ENCODE measurements at places on chromosomes 4 and X.

DNA sequence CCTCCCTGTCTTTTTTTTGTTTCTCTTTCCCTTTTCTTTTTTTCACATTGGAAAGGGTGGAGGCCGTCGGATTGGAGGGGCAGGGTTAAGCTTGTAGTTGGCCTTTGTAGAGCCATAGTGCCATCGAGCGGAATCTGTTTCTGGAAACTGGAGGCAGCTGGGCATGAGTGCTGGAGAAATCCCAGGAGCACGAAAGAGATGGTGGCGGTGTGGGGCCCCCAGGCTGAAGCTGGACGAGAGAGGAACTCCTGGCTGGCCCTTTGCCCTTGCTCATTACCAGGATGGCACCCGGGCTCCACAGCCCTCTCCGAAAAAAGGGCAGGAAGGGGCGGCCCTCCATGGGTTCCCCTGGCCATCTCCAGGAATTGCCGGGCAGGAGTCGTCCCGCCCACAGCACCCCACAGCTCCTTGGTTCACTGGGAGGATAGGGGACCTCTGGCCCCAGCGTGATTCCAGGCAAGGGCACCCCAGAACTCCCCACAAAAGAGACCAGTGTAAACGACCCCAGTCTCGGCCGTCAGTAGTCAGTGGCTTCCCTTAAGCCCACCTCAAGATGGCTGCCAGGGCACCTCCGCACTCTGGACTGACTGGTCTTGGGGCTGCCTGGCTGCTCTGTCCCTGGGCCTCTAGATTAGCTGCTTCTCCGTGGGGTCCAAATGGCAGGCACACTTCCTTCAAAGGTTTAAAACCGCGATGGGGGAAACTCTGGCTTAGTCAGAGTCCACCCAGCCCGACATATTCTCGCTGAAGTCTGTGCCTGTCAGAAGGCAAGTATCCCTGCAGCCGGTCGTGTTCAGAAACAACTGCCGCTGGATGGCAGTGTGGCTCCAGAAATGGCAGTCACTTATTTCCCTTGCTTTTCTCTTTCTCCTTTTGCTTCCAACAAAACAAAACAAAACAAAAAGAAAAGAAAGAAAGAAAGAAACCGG is 74.1 kb downstream of the NBDY start:
- no peak for DNase-seq

DNA sequence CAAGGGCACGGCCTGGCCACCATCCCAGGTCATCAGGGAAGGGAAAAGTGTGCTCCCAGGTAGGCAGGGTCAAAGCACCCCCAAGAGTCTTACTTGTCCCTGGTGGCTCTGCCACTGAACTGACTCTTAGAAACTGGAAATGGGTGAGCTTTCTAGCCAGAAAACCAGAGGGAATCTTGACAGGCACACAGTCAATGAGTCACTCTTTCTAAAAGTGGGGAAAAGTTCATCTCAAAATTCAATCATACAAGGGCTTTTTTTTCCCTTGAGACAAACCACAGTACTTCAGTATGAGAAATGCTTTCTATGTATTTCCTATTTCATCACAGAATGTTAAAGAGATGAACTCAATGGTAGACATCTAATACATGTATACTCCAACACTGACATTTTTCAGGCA is 12.5 kb downstream of the HPF1 start:
- no peak for DNase-seq

DNA sequence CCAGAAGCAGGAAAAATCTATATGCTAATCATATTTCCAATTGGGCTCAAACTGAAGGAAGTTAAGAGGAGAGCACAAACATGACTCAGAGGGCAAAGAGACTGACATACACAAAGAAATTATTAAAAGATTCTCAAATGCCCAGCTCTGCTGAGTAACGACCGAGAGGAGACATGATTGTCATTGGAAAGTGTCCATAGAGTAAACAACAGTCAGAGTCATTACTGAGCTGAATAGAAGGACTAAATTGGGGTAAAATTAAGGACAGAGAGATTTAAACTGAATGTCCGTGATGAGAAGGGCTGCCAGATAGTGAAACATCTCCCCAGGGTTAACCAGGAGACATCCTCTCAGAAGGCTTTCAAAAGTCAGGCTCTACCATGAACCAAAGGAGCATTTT is 111.2 kb upstream of the GALNT7 start:
- no peak for DNase-seq

DNA sequence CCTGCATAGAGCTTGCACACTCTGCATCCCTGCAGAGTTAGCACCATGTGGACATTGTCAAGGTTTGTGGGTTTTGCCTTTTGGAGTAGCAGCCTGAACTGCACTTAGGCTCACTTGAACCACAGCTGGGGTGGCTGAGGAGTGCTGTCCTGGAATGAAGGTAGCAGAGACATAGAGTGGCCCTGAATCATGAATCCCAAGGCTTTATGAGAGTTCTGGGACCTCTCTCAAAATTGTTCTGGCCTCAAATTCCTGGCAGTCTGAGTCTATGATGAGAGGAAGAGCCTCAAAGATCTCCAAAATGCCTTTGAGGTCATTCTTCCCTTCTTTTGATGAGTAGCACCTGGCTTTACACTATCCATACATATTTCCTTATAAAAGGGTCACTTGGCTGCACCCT is 37.1 kb upstream of the ADH1C start:
- DNase-seq: no peak

DNA sequence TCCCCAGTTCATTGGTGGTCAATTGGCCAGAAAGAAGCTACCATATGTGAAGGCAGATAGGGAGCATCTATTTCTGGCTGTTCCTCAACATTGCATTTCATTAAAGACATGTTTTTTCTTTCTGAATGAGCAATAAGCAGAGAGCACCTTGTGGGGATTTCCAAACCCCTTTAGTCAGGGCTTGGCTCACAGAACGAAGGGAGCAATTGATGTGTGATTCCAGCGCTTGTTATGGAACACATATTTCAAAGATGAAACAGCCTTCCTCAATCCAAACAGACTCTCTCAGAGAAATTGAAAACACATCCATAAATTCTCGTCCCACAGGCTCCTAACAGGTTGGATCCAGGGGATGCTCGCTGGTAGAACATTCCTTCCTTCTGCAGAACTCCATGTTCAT is 84.1 kb downstream of the CLCN4 start:
- DNase-seq: no peak

- no peak for DNase-seq
These were observed 687.1 kb upstream of the MAGEB2 start for GRCh38 chrX:29528281-29528680.

- no peak for DNase-seq
These were observed 13.0 kb upstream of the SLC10A4 start for GRCh38 chr4:48470137-48470536.

GRCh38 chrX:30948626-30949025 is 59.6 kb upstream of the TAB3 start:
- no peak for DNase-seq

DNA sequence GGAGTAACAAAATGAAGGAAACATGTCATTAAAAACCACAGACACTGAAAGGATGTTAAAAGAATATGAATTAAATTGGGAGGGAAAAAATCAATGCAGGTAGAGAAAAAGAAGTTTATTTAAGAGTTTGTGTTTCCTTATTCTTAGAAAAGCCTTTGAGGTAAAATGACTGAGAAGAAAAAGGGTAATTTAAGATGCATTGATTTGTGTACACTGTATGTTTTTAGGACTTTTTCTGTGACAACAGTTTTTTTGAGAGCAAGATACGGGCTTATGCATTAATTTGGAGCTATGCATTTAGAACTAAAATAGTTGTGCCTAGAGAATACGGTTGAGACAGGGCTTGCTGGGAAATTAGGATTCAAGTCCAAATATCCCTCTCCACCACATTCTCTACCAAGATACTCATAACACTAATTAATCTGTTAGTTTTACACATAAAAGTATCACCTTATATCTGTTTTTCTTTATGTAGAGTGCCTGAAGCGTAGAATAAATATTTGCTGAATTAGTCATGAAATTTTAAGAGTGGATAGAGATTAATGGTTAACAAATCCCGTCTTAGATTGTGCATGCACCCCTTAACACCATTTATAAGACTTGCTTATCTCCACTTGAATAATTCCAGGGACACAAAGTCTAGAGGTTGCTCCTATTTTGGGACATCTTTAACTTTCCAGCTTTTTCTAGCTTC is 232.5 kb downstream of the PCDH7 start:
- no peak for DNase-seq

DNA sequence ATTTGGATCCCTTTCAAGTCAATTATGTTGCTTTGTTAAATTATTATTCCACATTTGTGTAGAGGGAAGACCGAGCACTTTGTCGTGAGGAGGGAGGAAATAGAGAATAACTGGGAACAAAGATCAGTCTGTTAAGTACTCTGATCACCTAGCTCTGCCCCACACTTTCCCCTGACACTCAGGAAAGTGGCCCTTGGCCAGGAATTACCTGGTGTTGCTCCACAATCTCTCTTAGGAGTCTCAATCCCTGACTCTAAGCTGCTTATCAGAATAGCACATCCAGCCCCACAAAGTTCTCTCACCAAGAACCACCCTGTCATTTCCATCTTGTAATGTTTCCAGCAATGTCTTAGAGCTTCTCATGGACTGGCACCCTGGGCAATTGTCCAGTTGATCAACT is 83.8 kb upstream of the BMPR1B start:
- no peak for DNase-seq

GRCh38 chrX:36986231-36986630 is 21.9 kb upstream of the FAM47C start:
- DNase-seq: no peak

- DNase-seq: no peak
These were observed 49.5 kb downstream of the SLIT2 start for GRCh38 chr4:20301161-20301560.

GRCh38 chr4:24644983-24645764 is 60.8 kb upstream of the DHX15 start:
- no peak for DNase-seq

DNA sequence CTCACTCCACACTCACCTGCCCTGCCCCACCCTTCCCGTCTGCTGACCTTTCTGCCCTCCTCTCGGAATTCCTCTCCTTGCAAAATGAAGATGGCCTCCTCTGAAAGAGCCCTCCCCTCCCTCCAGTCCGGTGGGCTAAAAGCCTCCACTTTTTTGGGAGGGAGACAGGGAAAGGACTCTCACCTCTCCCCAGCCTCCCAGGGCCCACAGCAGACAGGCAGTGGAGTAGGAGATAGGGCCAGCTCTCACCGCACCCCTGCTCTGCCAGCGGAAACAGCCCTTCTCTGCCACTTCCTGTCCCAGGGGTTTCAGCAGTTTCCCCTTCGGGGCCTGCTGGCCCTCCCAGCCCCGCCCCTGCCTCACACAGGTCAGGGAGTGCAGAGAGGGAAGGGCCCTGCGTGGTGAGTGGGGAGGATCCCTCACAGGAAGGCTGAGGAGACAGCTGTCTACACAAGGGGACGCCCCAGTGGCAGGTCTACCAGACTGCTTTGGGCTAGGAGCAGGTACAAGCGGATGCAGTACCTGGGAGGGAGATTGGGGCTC is 18.2 kb downstream of the ELF4 start:
- peak; percentile 76 for DNase-seq

GRCh38 chr4:155763551-155763950 is 4.7 kb downstream of the GUCY1B1 start:
- no peak for DNase-seq

DNA sequence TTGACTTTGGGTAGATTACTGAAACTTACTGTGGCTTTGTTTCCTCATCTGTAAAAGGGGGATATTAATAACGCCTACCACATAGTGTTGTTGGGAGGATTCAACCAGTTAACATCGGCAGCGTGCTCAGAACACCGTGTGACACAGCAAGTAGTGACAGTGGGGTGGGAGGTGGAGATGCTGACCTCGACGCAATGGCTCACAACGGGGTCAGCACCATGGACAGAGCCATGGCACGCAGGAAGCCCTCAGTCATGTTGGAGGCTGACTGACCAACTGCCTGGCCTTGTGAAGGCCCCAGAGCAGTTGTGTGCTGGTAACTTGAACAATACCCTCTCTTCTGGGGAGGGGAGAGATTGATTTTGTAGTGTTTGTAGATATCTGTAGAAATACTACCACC is 93.2 kb downstream of the WFS1 start:
- DNase-seq: no peak

DNA sequence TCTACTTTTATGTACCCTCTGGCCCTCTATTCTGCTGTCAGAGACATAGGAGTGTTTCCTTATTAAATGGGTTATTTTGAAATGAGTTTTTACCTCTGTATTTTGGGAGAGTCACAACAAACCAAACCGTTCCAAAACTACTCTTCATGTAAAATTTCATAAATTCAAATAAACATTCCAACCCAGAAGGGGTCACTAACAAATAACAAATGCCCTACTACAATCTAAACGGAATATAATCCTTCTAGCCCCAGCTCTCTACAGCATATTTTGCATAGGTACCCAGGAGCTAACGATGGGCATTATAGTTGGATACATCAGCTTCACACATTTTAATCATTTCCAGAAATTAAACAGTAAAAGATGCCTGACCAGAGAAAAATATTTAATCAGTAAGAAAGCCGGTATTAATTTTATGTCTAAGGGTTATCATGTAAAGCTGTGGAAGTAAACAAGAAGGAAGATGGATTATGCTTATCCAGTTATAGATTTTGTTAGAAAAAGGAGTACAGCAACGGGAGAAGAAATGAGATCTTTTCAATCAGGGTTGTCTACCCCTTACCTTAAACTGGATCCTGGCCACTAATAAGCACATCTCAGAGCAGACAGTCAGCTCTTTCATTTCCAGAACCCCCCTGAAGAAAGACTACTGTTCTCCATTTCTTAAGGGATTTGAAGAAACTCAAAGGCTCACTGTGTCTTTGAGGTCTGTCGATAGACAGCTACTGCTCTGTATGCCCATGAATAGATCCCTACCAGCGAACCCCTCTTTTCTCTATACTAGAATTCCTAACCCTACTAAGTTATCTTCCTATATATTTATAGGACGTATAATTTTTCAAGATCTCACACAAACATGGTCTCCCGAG is 1.2 kb downstream of the UGDH start:
- DNase-seq: no peak

DNA sequence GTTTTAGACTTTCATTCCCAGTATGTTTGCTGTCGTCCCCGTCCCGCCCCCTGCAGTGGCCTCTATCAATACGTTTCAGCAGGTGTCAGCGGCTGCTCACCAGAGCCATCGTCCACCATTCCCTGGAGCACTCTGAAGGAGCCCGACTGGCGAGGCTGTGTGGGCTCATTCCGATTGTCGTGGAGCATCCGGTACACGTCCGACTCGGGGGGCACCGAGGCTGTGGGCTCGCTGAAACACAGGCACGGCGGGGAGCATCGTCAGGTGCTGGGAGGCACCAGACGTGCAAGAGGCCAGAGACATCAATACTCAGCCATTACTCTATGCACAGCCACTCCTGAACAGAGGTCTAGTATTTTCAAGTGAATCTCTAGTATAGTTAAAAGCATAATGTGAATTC is 28.9 kb downstream of the PDLIM3 start:
- no peak for DNase-seq

DNA sequence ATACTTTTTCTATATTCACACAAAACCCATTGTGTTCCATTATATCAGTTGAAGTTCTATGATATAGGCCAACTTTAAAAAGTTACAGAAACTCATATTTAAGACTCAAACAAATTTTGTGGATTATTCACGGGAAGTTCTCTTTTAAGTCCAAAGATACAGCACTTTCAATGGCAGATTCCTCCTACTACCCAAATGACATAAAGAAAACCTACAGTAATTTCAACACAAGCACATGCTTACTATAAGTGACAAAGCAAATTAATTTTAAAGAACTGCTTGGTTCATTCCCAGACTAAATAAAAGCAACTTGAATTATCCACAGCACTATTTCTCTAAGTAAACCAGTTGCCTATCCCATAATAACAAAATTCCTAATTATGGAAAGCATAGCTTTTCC is 4.1 kb downstream of the PPA2 start:
- DNase-seq: no peak

- no peak for DNase-seq
These were observed 29.9 kb downstream of the RBMX start for GRCh38 chrX:136850441-136851175.

Measured in activated T-helper 1 cell treated with anti-CD3 and anti-CD28 coated beads, Interleukin-2, amount 50 U/mL, for 16 hours (primary cell).